ENCODE measurements at places on chromosomes 2 and 18. TPM values are rescaled to one million over a fixed set of nuclear protein-coding genes. Genes with fewer than 3 reads are reported as not detected.

- no peak overlapping the region for H3K4me3 ChIP-seq
- no peaks in the 10 kb centered on the region for H3K27me3 ChIP-seq
- no peak for DNase-seq
- H3K4me1 ChIP-seq, result no peaks in the 10 kb centered on the region
- H3K36me3 ChIP-seq, result peaks cover 1% of the 10 kb centered on the region
- H3K27ac ChIP-seq, result no peak overlapping the region
These were observed 54.8 kb downstream of the HS6ST1 start for GRCh38 chr2:128263902-128264331.

DNA sequence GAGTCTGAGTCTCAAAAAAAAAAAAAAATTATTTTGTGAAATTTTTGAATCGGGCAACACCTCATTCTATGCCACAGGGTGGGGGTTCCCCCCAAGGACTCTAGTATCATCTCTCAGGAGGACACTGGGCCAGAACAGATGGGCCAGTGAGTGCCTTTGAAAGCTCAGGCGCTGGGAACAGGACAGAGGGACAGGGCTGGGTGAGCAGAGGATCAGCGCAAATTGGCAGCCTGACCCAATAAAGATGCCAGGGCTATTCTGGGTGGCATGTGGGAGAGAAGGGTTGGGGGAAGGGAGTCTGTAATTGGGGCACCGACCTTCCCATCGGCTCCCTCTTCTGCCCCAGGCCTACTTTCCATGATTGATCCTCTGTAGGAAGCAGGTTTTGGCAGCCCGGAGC, 44.0 kb downstream of the KIF3C start:
- no peak overlapping the region for H3K27ac ChIP-seq
- no peak for DNase-seq
- no peaks in the 10 kb centered on the region for H3K36me3 ChIP-seq
- H3K27me3 ChIP-seq, result no peaks in the 10 kb centered on the region

DNA sequence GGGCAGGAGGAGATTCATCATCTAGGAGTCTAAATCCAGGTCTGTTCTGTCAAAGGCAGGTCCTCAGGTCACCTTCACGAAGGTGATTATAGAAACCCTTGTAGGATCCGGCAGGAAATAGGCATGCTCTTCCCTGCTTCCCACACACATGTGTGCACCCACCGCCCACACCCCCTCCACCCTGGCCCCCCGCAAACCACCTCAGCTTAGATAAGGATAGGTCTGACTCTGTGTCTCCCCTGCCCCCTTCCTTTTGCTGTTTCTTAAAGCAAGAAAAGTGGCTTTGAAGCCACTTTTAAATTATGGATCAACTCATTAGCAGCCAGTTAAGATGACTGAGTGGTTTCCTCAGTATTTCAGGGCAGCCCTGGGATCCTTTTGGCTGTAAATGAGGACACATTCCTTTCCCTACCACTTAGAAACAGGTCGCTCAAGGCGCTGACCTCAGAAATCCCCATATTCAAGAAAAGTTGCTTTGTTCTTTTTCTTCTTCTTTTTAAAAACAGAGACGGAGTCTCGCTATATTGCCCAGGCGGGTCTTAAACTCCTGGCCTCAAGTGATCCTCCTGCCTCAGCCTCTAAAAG, 14.5 kb upstream of the CIB4 start:
- no peaks in the 10 kb centered on the region for H3K36me3 ChIP-seq
- H3K27me3 ChIP-seq, result peaks cover 7% of the 10 kb centered on the region
- no peaks in the 10 kb centered on the region for H3K4me1 ChIP-seq
- no peak overlapping the region for H3K4me3 ChIP-seq
- H3K27ac ChIP-seq, result no peak overlapping the region
- no peak for DNase-seq

POTEI gene
- total RNA-seq, result not detected

Measured in activated naive CD4-positive, alpha-beta T cell treated with anti-CD3 and anti-CD28 coated beads for 36 hours (primary cell).